ENCODE measurements at places on chromosomes 7 and 10. TPM values are rescaled to one million over a fixed set of nuclear protein-coding genes. Genes with fewer than 3 reads are reported as not detected.

PRLHR gene
- total RNA-seq: not detected

TCERG1L gene
- not detected for total RNA-seq

CLDN4 gene
- total RNA-seq: 0.26 TPM

TMEM178B gene
- 2.3 TPM for total RNA-seq

PPP2R2D gene
- 29.6 TPM for total RNA-seq

SPDYE2B gene
- not detected for total RNA-seq

TAS2R3 gene
- total RNA-seq: 2.0 TPM

ANXA8 gene
- total RNA-seq: not detected

CYP3A4 gene
- not detected for total RNA-seq

ZNF138 gene
- 2.3 TPM for total RNA-seq

CALCR gene
- not detected for total RNA-seq

HTR5A gene
- total RNA-seq: not detected

IDI2 gene
- not detected for total RNA-seq

TMEM139 gene
- total RNA-seq: 0.23 TPM

ADIRF gene
- total RNA-seq: 116 TPM

HOXA11 gene
- 0.13 TPM for total RNA-seq

SRRM3 gene
- 0.26 TPM for total RNA-seq

PKD1L1 gene
- 0.07 TPM for total RNA-seq

DUSP5 gene
- 15.8 TPM for total RNA-seq

TMEM184A gene
- total RNA-seq: 0.03 TPM

RBM17 gene
- 25.6 TPM for total RNA-seq

RNF148 gene
- total RNA-seq: 0.43 TPM

CALML3 gene
- not detected for total RNA-seq

ANKIB1 gene
- 65.0 TPM for total RNA-seq

PTEN gene
- total RNA-seq: 127 TPM

DNTT gene
- not detected for total RNA-seq

DEPP1 gene
- total RNA-seq: 142 TPM

FKBP6 gene
- not detected for total RNA-seq

ACBD7 gene
- 0.83 TPM for total RNA-seq

ZDHHC6 gene
- total RNA-seq: 31.9 TPM

NUTM2A gene
- total RNA-seq: 0.46 TPM

ADRB1 gene
- not detected for total RNA-seq

ATOH7 gene
- total RNA-seq: not detected

NOS3 gene
- 0.33 TPM for total RNA-seq

GSTO2 gene
- 4.6 TPM for total RNA-seq

UBE2D1 gene
- total RNA-seq: 12.3 TPM

IL6 gene
- 62.2 TPM for total RNA-seq

DNA2 gene
- 2.8 TPM for total RNA-seq

ANKRD1 gene
- 24.2 TPM for total RNA-seq

C10orf62 gene
- total RNA-seq: not detected

GRM3 gene
- not detected for total RNA-seq

TMEM120A gene
- total RNA-seq: 18.1 TPM
